ENCODE measurements at places on chromosomes 2 and 18. TPM values are rescaled to one million over a fixed set of nuclear protein-coding genes. Genes with fewer than 3 reads are reported as not detected.
A peak's percentile ranks its signal among the peaks of the same experiment; 100 is the strongest.

DNA sequence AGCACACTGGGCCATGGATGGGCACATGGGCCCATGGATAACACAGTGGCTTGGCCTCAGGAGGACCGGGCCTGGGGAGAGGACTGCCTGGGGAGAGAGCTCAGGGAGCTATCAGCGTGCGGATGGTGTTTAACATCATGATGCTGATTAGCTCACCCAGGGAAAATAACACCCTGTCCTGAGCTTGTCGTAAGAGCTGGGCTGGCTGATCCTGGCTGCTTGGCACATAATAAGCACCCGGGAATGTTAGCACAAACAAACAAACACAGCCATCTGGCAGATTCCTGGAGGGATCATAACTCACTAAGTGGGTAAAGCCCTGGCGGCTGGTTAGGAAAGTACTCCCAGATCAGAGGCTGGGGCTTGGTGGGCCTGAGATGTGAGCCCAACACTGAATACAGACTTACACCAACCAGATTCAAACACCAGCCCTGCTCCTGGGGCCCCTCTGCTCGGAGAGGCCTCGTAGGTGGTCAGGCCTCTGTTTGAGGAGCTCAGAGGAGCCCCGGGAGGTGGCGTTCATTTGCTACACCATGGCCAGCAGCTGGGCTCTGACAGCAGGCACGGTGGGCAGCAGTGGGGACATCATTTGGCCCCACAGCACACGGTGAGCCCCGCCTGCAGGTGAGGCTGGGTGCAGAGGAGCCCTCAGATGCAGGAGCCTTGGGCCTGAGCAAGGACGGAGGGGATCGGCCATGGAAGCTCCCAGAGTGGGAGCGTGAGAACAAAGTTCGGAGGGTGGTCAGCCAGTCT lies 193.4 kb upstream of the HDAC4 start:
- DNase-seq = no peak

GRCh38 chr2:28101123-28101522 lies 210.6 kb downstream of the BABAM2 start:
- DNase-seq = no peak

The KLF11 gene
- total RNA-seq = 15.5 TPM

- peak; percentile 74 for DNase-seq
These were observed 341.3 kb downstream of the MYCN start for GRCh38 chr2:16281451-16282335.

The TMEM17 gene
- total RNA-seq = 1.5 TPM

The STEAP3 gene
- total RNA-seq = 15.9 TPM

The GALNT14 gene
- 2.7 TPM for total RNA-seq

GRCh38 chr2:202609381-202610145 lies 25.2 kb upstream of the FAM117B start:
- no peak for DNase-seq

The MARS2 gene
- 20.9 TPM for total RNA-seq

The ALK gene
- not detected for total RNA-seq

- DNase-seq = no peak
These were observed 55.1 kb upstream of the MAP4K3 start for GRCh38 chr2:39492095-39492590.

GRCh38 chr18:29512203-29512602 lies 1335.3 kb upstream of the CDH2 start:
- no peak for DNase-seq

- no peak for DNase-seq
These were observed 1098.0 kb upstream of the DDX18 start for GRCh38 chr2:116716444-116716843.

Data from H9 (cell line).